ENCODE measurements at places on chromosomes 1 and 21.

DNA sequence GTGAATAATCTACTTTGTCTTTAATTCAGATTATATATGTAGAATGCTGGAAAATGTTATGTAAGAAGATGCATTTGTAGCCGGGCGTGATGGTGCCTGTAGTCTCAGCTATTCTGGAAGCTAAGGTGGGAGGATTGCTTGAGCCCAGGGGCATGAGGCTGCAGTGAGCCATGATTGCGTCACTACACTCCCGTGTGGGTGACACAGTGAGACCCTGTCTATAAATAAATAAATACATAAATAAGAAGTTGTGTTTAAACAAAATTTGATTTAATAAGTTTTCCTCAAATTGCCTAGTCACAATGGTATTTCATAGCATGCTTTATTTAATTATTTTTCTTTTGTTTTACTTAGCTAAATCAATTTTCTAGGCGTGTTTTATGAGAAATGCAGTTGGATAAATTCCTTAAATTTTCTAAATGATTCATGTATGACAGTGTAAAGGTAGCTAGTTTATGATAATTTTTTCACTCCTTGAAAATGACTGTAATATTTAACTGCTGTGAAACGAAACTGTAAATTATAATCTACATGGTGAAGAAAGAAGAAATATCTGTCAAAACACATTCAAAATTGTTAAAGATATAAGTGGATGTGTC is 232.6 kb downstream of the SRGAP2C start:
- DNase-seq = no peak

- no peak for DNase-seq
Measured at GRCh38 chr1:224698015-224698451, 81.9 kb downstream of the CNIH3 start.

DNA sequence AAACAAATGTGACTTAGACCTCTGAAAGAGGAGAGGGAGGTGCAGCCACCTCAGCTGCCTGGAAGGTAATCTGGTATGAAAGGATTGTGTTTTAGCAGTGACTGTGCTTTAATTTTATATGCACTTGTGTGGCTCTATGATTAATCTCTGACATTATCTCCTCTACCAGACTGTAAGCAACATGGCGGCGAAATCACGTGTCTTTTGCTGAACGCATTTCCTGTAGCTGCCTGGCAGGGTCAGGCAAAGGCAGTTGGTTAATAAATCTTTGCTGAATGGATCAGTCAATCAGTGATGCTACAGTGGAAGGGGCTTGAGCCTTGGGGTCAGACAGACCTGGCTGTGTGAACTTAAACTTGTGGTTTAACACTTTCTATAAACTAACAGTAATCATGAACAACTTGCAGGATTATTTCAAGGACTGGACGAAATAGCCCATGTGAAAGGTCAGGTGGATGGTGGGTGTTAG is 96.9 kb downstream of the ADSS2 start:
- DNase-seq = no peak

- no peak for DNase-seq
Measured at GRCh38 chr1:20216574-20216973, 30.3 kb upstream of the PLA2G2C start.

GRCh38 chr1:99978218-99978617 is 8.4 kb downstream of the SLC35A3 start:
- DNase-seq = no peak

- no peak for DNase-seq
Measured at GRCh38 chr1:20578721-20579395, 10.0 kb upstream of the CDA start.

DNA sequence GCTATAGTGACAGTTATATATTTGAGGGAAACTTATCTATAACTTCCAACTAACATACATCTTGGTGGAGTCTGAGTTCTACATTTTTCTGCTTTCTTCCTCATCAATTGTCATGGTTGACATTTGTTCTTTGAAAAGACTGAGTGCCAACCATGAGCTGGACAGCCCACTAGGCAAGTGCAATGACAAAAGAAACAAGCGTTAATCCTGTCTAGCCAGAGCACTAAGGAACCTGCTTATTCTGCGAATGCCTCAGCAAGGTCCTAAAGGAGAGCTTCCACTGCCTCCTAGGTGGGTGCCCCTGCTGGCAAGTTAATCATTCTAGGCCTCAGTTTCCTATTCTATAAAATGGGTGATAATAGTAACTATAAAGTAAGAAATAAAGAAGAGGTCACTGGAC is 44.8 kb downstream of the IRF2BP2 start:
- DNase-seq = no peak

- DNase-seq = peak; percentile 58
Measured at GRCh38 chr21:23968722-23969647, 1638.3 kb downstream of the MRPL39 start.

GRCh38 chr1:93443454-93443853 is 4.5 kb upstream of the FNBP1L start:
- no peak for DNase-seq

GRCh38 chr1:9836632-9836960 is 12.8 kb upstream of the CLSTN1 start:
- no peak for DNase-seq

DNA sequence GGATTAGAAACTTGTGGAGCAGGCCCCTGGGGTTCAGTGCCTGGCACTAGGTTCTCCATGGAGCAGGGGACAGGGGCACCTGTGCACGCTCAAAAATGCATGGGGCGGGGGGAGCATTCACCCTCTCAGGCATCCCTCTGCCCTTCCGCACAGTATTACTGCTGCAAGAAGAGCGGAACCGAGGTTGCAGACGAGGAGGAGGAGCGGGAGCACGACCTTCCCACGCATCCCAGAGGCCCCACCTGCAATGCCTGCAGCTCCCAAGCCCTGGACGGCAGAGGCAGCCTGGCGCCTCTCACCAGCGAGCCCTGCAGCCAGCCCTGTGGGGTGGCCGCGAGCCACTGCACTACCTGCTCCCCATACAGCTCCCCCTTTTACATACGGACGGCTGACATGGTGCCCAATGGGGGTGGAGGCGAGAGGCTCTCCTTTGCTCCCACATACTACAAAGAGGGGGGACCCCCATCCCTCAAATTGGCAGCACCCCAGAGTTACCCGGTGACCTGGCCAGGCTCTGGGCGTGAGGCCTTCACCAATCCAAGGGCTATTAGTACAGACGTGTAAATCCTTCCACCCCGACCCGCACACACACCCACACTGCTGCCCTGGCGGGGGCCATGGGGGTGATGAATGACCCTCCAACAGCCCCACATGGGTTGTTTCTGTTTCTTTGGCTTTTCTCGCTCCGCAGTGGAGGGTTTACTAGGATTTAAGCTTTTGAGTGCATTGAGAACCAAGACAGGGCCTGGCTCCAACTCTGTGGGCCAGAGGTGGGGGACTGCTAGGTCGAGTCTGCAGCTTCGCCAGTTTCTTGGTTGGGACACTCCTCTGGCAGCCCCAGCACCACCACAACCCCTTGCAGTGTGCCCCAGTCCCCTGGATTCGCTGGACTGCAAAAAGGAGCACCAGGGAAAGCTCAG is 63.7 kb downstream of the TOR1AIP2 start:
- DNase-seq = no peak

- no peak for DNase-seq
Measured at GRCh38 chr1:111516005-111516535, 12.6 kb upstream of the ADORA3 start.

- DNase-seq = no peak
Measured at GRCh38 chr21:29056538-29057050, 16.9 kb downstream of the CCT8 start.

DNA sequence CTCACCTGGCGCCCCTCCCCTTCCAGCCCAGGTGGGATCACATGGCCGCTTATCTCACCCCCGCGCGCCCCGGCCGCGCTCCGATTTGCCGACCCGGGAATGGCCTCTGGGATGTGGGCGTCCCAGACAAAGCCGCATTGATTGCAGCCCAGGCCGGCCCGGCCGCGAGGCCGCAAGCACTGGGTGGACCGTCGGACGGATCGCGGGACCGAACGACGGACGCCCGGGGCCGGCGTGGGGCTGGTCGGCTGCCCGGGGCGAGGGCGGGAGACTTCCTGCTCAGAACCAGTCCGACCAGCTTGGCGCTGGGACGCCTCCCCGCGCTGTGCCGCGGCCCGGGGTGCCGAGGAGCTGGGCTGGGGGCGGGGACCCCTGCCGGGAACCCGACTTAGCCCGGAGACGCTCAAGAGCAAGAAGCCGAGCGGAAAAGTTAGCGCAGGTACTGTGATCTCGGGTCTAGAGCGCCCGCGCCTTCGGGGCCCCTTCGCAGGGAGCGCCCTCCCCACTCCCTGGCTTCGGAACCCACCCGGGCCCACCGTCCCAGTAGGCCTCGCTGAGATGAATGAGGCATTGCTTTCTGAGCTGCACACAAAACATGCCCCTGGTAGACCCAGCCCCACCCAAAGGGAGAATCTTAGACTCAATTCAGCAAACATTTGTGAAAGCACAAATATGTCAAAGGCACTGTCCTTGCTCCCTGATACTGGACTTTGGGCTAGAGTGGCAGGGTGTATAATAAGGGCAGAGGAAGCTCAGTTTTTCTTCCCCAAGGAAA is 415 bp upstream of the LAD1 start:
- DNase-seq = no peak

GRCh38 chr1:20551945-20552727 is at the start of gene FAM43B:
Gene FAM43B (plus strand): TSS chr1:20552573. CDS start chr1:20552974, 401 bp downstream.
- no peak for DNase-seq

- no peak for DNase-seq
Measured at GRCh38 chr1:232260861-232261260, 369.1 kb downstream of the SIPA1L2 start.

- DNase-seq = no peak
Measured at GRCh38 chr1:29521438-29521715, 285.1 kb downstream of the PTPRU start.

GRCh38 chr1:186297439-186298045 is 77.5 kb downstream of the TPR start:
- no peak for DNase-seq

- DNase-seq = peak; percentile 31
Measured at GRCh38 chr1:1250786-1251284, 4.3 kb upstream of the C1QTNF12 start.

DNA sequence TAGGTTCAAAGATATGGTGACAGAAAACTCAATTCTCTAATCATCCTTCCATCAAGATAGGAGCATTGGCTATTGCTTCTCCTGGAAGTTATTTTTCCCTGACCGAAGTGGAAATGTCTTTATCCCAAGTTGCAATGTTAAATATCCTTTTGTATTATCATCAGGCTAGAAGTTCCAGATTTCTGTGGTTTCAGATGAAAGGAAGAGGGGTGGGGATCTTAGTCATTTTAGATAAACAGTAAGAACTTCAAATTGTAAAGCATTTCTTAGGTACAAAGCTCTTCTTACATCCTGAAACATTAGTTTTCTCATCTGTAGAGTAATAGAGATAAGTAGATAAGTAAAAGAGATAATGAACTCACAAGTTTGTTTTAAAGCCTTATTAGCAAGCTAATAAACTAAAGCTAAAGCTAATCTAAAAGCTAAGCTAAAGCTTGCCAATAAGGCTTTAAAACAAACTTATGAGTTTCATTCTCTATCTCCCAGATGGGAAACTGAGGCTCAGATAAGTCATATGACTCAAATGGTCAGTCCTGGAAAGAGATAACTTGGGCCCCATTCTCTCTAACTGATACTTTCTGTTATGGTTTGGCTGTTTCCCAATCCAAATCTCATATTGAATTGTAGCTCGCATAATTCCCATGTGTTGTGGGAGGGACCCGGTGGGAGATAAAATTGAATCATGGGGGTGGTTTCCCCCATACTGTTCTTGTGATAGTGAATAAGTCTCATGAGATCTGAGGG is 99.2 kb upstream of the KCNK2 start:
- no peak for DNase-seq

GRCh38 chr1:230139315-230139714 is 72.3 kb downstream of the GALNT2 start:
- no peak for DNase-seq

GRCh38 chr1:183079712-183080388 is 56.6 kb downstream of the LAMC1 start:
- no peak for DNase-seq

GRCh38 chr1:56874689-56875088 is 20.1 kb downstream of the C8A start:
- no peak for DNase-seq

DNA sequence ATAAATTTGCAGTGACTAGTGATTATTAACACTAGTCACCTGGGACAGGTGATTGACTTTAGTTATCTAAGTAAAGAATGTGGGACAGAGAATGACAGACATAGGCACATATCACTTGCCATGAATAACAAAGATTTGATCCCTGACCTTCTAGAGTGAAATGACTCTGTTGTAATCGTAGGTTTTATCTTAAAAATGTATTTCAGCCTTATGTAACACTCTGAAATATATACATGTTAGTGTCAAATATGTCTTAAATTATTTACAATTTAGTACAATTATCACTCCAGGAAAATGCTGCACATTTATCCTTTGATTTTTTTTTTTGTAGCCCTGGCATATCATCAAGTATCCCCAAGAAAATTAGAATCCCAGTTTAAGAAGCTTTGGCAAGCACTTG is 186.4 kb upstream of the PTGFR start:
- DNase-seq = no peak

DNA sequence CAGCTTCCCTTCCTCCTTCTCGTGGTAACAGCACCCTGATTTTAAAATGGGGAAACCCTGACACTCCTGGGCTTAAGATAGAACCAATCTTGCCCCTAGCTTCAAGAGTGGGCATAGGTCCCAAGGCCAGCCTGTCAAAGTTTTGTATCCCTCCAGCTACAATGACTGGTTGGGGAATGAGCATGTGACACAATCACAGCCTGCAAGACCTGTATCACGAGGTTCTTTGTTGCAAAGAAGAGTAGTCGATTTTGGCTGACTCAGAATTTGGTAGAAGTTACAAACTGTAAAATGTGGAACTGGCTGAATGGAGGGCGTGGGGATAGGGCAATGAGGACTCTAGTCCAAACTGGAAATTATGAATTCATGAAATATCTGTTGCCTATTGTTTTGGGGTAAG is 18.7 kb downstream of the CTSK start:
- no peak for DNase-seq

DNA sequence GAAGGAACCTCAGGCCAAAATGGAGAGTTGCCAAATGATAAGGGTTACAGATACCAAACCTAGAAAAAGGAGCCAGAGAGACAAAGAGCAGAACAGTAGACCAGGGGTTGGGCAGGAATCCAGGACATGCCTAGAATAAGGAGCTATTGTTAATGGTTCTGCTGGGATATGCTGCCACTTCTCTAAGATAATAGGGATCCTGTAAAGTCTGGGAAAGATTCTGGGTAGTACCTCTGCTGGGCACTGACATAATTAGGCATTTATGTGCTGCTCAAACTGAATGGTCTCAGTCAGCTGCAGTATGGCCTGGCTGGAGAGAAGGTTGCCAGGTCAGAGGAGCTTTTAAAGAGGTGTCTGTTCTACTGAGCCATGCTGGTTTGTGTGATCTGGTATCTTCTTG is 19.9 kb upstream of the NRIP1 start:
- no peak for DNase-seq

- DNase-seq = no peak
Measured at GRCh38 chr1:57832612-57833011, 408.8 kb upstream of the DAB1 start.

DNA sequence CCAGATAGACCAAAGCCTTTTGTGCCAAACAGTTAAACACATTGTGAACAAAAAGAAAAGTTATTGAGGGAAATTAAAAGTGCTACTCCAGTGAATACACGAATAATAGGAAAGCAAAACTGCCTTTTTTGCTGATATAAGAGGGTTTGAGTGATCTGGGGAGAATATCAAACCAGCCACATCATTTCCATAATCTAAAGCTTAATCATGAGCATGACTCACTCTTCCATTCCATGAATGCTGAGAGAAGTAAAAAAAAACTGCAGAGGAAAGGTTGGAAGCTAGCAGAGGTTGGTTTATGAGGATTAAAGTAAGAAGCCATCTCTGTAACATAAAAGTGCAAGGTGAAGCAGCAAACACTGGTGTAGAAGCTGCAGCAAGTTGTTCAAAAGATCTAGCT is 350.6 kb upstream of the NCAM2 start:
- no peak for DNase-seq
